ENCODE measurements at places on chromosomes 3 and 15. TPM values are rescaled to one million over a fixed set of nuclear protein-coding genes. Genes with fewer than 3 reads are reported as not detected.

The ZPLD1 gene
- 0.05 TPM for total RNA-seq

The CASR gene
- total RNA-seq = 0.22 TPM

The SAMD7 gene
- total RNA-seq = not detected

The AHSG gene
- total RNA-seq = not detected

The BCHE gene
- 1.6 TPM for total RNA-seq

The REC114 gene
- total RNA-seq = not detected

The TNNC1 gene
- 1.5 TPM for total RNA-seq

The EXD1 gene
- not detected for total RNA-seq

The GRM2 gene
- not detected for total RNA-seq

The CCNB2 gene
- 22.7 TPM for total RNA-seq

The KBTBD13 gene
- total RNA-seq = not detected

The RABL3 gene
- 25.5 TPM for total RNA-seq

The PLCH1 gene
- 11.0 TPM for total RNA-seq

The SLC6A1 gene
- 0.21 TPM for total RNA-seq

The PP2D1 gene
- not detected for total RNA-seq

The PLOD2 gene
- 66.7 TPM for total RNA-seq

The TMC3 gene
- not detected for total RNA-seq

The ZNF620 gene
- total RNA-seq = 4.0 TPM

The CRABP1 gene
- total RNA-seq = 1.5 TPM

The ITPKA gene
- 43.5 TPM for total RNA-seq

The MEGF11 gene
- not detected for total RNA-seq

The GCHFR gene
- total RNA-seq = 42.5 TPM

The DLL4 gene
- 21.6 TPM for total RNA-seq

The KLF15 gene
- total RNA-seq = 0.66 TPM

The GOLGA8A gene
- total RNA-seq = 24.2 TPM

The LMCD1 gene
- total RNA-seq = 5.5 TPM

The GLCE gene
- 28.0 TPM for total RNA-seq

The TMEM207 gene
- total RNA-seq = not detected

The EPHB1 gene
- total RNA-seq = 0.40 TPM

The CELF6 gene
- 0.74 TPM for total RNA-seq

The VPS39 gene
- 50.4 TPM for total RNA-seq

The SCAANT1 gene
- total RNA-seq = not detected

The CYFIP1 gene
- total RNA-seq = 119 TPM

All from colonic mucosa (tissue), 4 donors.